ENCODE measurements at places on chromosomes 2 and 18.

GRCh38 chr2:126467367-126468054, 188.4 kb upstream of the GYPC start:
- DNase-seq, result no peak

- no peak for DNase-seq
Measured at GRCh38 chr18:23890589-23890988, 124.0 kb upstream of the TTC39C start.

- no peak for DNase-seq
Measured at GRCh38 chr2:121648206-121649148, 785 bp downstream of the CLASP1 start.

- no peak for DNase-seq
Measured at GRCh38 chr18:33716061-33716683, 138.2 kb downstream of the ASXL3 start.

DNA sequence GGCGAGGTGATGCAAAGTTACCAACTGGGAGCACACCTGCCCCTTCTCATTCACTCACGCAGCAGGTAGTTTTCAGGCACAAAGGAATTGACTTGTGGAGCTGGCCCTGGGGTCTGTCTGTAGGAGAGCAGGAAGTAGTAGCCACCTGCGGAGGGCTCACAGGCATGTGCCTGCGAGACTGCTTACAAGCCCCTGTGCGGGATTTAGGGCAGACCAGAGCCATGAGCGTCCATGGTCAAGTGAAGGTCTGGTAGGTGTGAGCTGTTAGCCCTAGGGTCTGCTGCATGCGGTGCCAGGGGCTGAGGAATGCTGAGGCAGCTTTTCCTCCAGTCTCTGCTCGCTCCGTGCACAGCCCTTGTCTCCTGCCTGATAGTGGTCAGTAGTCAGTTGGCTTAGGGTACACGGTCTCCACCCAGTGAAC, 18.9 kb downstream of the INPP4A start:
- DNase-seq, result no peak

DNA sequence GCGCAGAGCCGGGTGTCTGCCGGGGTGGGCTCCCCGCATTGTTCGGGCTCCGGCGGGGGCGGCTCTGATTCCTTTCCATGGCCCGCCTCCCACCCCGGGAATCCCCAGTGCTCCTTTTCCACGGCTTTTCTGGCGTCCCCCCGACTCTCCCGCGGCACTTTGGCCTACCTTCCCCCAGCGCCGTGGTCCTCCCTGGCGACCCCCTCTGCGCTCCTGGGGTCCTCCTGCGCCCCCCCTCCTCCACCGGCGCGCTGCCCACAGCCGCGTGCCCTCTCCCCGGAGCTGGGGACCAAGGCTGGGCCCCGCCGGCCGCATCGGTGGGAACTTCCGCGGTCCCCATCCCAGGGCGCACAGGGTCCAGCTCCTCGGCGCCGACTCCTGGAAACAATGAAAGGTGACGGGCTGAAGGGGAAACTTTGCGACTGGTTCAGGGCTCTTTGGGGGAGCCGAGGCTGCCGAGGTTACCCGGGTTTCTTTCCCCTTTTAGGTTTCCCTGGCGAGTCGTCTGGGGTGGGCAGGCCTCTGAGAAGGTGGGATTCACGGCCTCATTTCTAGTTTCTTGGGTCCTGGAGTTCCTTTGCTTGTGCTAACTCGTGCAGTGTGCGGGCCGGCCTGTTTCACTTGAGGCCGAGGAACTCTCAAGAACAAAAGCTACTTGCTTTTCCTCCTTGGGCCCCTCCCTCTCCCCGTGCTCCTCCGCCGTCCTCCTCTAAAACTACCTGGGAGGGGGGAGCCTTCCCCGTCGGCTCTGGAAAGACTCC, 2.2 kb downstream of the TGIF1 start:
- no peak for DNase-seq

DNA sequence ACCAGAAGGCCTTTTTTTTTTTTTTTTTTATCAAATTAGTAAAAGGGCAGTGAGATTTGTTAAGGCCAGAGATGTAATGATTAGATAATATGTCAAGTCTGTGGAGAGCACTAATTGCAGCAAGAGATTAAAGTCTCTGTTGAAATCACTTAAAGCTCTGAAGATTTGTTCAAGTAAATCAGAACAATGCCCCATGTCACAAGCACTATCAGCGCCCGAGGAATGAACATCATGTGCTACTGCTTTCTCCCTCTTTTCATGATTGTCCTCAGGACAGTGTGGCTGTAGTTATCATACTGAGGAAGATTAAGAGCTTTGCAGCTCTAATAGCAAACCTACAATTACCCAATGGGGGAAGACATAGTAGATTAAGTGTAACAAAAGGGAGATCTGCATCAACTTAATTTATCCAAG, 71.1 kb downstream of the TDRD15 start:
- DNase-seq, result no peak

DNA sequence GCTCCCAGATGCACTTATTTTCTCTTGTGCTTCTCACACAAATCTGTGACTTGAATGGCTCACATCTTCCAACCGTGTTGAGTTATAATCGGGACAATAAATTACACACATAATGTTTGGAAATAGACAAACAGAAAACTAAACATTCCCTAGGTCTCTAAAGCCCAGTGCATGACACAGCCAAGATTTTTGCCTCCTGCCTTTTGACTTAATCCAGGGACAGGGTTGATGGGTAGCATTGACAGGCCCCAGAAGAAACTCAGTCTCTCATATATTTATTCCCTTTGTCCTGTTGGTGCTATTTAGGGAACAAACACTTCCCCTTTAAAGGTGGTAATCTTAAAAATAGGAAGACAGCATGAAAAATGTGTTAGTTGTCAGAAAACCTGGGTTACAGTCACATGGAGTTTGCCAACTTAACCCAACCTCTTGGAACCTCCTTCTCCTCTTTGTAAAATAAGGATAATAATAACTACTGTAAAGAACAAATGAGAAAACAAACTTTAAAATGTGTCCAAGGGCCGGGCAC, 24.0 kb upstream of the ARPC2 start:
- no peak for DNase-seq

DNA sequence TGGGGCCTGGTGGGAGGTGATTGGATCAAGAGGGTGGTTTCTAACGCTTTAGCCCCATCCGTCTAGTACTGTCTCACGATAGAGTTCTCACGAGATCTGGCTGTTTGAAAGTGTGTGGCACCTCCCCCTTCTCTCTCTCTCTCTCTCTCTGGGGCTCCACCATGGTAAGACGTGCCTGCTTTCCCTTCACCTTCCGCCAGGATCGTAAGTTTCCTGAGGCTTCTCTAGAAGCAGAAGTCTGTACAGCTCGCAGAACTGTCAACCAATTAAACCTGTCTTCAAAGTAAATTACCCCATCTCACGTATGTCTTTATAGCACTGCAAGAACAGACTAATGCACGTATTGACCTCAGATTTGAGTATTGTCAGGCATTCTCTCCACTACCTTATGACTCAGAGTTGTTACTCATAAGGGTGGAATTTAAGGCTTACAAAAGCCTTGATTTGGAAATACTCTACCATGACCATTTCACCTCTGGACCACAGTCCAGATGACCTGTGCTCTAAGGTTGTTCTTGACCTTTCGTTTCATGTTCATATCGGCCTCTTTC, 99.5 kb upstream of the AGAP1 start:
- no peak for DNase-seq

DNA sequence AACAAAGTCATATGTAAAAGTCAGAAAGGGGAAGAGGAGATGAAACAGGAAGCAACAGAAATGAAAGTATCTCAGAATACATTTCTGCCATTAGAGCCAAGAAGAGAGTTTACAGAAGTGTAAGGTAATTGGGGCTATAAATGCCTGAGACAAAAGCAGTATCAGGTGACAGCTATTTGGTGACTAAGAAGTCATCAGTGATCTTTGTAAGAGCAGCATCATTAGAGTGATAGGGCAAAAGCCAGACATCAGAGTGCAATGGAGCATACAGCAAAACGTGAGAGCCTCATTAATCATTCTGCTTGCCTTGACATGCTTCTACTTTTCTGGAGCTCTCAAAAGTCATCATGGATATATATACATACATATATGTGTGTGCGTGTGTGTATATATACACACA, 804.7 kb upstream of the PIK3C3 start:
- no peak for DNase-seq

GRCh38 chr2:234404957-234405356, 91.9 kb downstream of the ARL4C start:
- no peak for DNase-seq

DNA sequence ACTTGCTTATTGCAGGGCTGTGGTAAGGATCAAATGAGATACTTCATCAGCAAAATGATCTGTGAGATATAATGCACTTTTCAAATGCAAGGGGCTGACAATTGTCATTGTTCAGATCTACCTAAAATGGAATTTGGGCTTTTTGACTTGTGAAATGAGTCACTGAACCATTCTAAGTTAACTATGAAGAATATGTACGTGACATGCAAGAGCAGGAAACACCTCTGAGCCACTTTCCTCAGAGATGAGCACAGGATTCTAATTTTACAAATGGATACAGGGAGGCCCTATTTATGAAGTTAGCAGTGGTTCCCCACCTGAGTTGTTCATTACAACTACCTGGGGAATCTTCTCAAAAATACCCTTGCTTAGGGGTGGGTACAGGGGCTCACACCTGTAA, 26.7 kb downstream of the CTLA4 start:
- no peak for DNase-seq

DNA sequence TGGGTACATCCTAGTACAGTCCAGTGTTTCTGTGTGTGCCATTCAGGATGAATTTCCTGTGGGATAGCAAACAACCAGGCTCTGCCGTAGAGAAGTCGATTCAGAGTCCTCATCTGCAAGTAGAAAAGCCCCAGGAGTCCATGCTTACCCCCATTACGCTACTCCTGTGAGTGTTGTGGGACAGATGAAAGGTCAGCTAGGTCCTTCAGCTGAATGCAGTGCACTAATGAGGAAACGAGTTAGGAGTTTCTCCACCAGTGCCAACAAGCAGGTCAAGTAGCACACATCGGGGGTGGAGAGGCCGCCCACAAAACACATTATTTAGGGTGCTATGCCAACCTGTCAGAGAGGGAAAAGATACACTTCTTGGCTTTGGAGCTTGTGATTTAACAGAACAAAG, 2.5 kb upstream of the GPR39 start:
- DNase-seq, result no peak

GRCh38 chr2:98664323-98664722, 55.9 kb downstream of the UNC50 start:
- DNase-seq, result no peak

Data from D721Med (cell line).